CD4-positive, alpha-beta T cell treated with Interleukin-10 for 1 hour (primary cell): ENCODE measurements at places on chromosomes 5 and 9.

GRCh38 chr5:56550227-56550626, 265.1 kb upstream of the MAP3K1 start:
- DNase-seq, result no peak

DNA sequence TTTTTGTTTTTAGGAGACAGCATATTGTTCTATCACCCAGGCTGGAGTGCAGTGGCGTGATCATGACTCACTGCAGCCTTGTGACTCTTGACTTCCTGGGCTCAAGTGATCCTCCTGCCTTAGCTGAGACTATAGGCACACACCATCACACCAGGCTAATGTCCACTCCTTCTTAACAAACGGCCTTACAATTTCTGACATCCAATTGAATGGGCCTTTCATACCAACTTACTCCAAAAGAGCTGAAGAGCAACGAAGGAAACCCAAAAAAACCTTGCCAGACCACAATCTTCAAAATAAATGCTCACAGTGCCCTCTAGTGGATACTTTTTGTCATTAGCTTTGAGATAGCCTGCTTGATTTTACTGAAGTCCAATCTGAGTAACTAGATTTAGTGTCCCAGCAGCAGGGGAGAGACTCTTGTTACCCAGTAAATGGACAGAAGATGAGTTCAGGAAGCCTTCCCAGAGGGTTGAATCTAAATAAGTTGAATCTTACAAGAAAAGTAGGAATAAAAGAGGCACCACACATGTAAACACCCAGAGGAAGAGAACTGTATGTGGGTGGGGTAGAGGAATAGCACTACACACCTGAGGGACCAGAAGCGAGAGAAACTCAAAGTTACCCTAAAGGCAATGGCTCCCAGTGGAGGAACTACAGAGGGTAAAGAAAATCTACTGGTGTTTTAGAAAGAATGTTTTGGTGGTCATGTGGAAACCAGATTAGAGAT, 9.3 kb downstream of the ZNF622 start:
- DNase-seq, result peak; percentile 78

GRCh38 chr5:84290161-84290560, 94.5 kb downstream of the EDIL3 start:
- DNase-seq, result no peak

GRCh38 chr9:6584881-6585597, 60.5 kb downstream of the GLDC start:
- peak; percentile 42 for DNase-seq

DNA sequence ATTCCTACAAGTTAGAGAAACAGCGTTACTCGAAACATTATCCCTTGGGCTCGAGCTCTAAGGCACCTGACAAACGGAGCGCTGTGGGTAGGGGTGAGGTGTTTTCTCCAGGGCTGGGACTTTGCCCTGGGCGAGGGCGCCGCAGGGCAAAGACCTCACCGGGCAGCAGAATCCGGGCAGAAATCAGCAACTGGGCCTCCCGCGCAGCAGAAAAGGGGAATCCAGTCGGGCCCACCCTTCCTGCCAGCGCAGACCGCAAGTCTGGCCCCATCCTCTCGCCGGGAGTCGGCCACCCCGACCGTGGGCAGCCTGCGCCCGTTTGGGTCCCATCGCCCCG, 430 bp upstream of the MSH3 start:
- DNase-seq, result no peak

DNA sequence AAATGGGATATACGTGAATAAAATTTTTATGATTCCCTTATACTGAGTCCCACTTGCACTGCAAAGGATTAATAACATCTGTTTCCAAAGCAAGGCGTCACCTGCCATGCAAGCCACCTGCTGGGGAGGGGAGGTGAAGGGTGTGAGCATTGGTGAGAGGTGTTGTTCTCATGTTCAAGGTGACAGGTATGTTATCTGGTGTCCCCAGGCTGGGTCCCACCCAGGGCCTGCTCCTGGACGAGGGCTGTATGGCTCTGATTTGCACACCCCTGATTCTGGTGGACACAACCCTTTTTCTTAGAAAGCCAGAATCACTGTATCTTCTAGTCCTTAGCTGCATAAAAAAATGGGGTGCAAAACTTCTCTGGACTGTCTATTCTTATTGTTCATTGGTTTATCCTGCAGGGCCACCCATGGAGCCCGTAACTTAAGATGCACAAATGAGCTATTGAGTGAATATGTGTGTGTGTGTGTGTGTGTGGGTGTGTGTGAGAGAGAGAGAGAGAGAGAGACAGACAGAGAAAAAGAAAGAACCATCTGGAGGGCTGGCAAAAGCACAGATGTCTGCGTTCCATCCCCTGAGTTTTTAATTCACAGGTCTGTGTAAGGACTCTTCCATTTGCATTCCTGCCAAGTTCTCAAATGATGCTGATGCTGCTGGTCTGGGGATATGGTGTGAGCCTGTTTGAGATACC, 53.7 kb downstream of the SYK start:
- DNase-seq, result no peak
